Suprapubic skin (tissue), 4 donors: ENCODE measurements at places on chromosomes 5 and 9.

- no peaks in the 10 kb centered on the region for H3K27me3 ChIP-seq
- H3K4me1 ChIP-seq = no peaks in the 10 kb centered on the region
- H3K36me3 ChIP-seq = no peaks in the 10 kb centered on the region
- no peak overlapping the region for H3K4me3 ChIP-seq
- H3K27ac ChIP-seq = peak overlapping the region; percentile 27
Observed at GRCh38 chr5:95261437-95262175, 23.3 kb downstream of the MCTP1 start.

DNA sequence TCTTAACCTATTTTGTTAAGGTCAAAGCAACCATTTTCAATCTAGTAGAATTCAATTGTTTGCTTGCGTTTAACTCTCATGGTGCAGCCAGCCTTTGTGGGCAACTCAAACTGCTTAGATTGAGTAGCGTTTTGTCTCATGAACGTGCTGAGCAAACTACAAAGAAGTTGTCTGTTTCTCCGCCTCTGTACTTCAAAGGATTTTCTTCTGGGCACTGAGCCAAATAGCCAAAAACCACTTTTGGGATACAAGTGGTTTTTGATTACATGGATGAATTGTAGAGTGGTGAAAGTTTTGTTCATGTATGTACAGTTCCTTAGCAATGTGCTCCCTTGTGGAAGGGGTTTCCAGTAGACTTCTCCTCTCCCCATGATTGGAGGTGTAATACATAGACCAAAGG is 122.9 kb downstream of the CFAP90 start:
- H3K36me3 ChIP-seq = no peaks in the 10 kb centered on the region
- no peak overlapping the region for H3K4me3 ChIP-seq
- DNase-seq = no peak
- H3K27me3 ChIP-seq = no peaks in the 10 kb centered on the region
- no peak overlapping the region for H3K27ac ChIP-seq

DNA sequence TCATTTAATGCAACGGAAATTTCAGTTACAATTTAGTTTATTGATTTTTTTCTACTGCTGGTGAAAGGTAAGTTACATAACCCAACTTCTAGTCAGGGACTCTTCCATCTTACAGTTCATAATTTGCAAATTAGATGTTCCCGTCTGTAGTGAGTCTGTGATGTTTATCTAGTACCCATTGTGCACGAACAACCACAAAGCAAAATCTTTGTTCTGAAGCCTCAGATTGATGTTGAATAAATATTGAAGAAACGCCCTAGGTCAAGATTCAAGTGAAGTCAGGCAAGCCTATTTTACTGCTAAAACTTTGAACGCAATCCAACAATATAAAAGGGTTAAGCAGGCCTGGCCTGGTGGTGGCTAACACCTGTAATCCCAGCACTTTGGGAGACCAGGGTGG is 43.1 kb downstream of the BASP1 start:
- H3K27ac ChIP-seq = no peak overlapping the region
- H3K4me3 ChIP-seq = no peak overlapping the region
- no peaks in the 10 kb centered on the region for H3K27me3 ChIP-seq
- H3K4me1 ChIP-seq = peaks cover 3% of the 10 kb centered on the region
- H3K36me3 ChIP-seq = no peaks in the 10 kb centered on the region
- no peak for DNase-seq

DNA sequence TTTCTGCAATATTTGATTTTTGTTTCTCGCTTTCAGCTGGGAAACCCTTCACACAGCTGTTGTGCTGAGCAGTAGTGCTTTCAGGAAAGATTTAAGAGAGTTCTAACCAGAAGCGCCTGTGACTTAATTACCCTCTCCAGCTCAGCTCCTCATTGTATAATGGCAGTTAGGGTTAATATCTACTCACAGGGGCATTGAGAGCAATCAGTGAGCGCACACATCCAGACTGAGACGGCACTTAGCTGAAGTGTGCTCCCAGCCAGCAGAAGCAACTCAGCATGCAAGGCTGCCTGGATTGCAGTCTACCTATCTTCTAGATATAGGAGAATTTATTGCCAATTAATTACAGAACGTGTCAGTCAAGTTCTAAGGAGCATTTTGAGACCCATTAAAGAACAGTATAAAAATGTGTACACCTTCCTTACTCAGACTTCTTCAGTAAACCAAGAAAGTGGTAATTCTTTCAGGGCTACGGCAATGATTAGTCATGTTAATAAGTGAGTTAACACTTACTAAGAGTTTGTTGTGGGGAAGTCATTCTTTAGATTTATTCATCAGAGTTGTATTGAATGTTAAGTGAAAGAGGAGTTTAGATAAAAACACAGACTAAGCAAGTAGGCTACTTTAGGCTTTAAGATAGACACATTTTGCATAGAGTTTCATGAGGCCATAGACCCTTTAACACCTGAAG is 111.7 kb upstream of the PCAT7 start:
- H3K27ac ChIP-seq = no peak overlapping the region
- no peak overlapping the region for H3K4me3 ChIP-seq
- H3K4me1 ChIP-seq = no peaks in the 10 kb centered on the region
- H3K36me3 ChIP-seq = peaks cover 30% of the 10 kb centered on the region
- no peak for DNase-seq

GRCh38 chr5:15943487-15943886 is 236.1 kb downstream of the MARCHF11 start:
- H3K27me3 ChIP-seq = no peaks in the 10 kb centered on the region
- DNase-seq = no peak
- no peaks in the 10 kb centered on the region for H3K4me1 ChIP-seq
- H3K27ac ChIP-seq = no peak overlapping the region

DNA sequence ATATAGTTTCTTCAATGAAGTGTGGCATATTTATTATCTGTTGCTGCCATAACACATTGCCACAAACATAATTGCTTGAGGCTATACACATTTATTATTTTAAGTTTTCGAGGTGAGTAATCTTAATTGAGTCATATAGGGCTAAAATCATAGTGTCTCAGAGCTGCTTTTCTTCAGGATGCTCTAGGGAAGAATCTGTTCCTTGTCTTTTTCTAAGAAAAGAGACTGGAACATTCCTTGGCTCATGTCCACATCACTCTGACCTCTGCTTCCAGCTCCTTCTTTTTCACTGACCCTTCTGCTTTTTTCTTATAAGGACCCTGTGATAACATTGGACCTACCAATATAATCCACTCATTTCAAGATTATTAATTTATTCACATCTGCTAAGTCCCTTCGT is 632.4 kb upstream of the TYRP1 start:
- no peaks in the 10 kb centered on the region for H3K36me3 ChIP-seq
- H3K4me1 ChIP-seq = no peaks in the 10 kb centered on the region
- H3K27me3 ChIP-seq = no peaks in the 10 kb centered on the region

GRCh38 chr9:133713960-133714495 is 24.1 kb downstream of the SARDH start:
- H3K4me1 ChIP-seq = no peaks in the 10 kb centered on the region
- peaks cover 41% of the 10 kb centered on the region for H3K27me3 ChIP-seq
- no peak for DNase-seq
- H3K36me3 ChIP-seq = no peaks in the 10 kb centered on the region
- no peak overlapping the region for H3K27ac ChIP-seq
- no peak overlapping the region for H3K4me3 ChIP-seq

DNA sequence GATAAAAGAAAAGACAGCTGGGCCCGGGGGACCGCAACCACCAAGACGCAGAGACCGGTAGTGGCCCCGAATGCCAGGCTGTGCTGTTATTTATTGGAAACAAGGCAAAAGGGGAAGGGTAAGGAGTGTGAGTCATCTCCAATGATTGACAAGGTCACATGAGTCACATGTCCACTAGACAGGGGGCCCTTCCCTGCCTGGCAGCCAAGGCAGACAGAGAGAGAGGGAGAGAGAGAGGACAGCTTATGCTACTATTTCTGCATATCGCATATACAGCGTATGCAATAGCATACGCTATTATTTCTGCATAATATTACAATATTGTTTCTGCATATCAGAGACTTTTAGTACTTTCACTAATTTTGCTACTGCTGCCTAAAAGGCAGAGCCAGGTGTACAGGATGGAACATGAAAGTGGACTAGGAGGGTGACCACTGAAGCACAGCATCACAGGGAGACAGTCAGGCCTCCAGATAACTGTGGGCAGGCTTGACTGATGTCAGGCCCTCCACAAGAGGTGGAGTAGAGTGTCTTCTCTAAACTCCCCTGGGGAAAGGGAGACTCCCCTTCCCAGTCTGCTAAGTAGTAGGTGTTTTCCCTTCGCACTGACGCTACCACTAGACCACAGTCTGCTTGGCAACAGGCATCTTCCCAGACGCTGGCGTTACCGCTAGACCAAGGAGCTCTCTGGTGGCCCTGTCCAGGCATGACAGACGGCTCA is 50.3 kb downstream of the RFX3 start:
- H3K4me1 ChIP-seq = no peaks in the 10 kb centered on the region
- DNase-seq = no peak
- H3K4me3 ChIP-seq = no peak overlapping the region
- no peak overlapping the region for H3K27ac ChIP-seq

- no peak overlapping the region for H3K27ac ChIP-seq
- no peak overlapping the region for H3K4me3 ChIP-seq
- peaks cover 83% of the 10 kb centered on the region for H3K27me3 ChIP-seq
- H3K36me3 ChIP-seq = no peaks in the 10 kb centered on the region
Observed at GRCh38 chr9:135667463-135668001, 4.4 kb downstream of the LCN9 start.

- no peak overlapping the region for H3K4me3 ChIP-seq
- no peak overlapping the region for H3K27ac ChIP-seq
- H3K36me3 ChIP-seq = no peaks in the 10 kb centered on the region
- no peaks in the 10 kb centered on the region for H3K27me3 ChIP-seq
Observed at GRCh38 chr5:16550316-16550952, 66.4 kb downstream of the RETREG1 start.

- H3K4me1 ChIP-seq = peaks cover 9% of the 10 kb centered on the region
- no peaks in the 10 kb centered on the region for H3K36me3 ChIP-seq
- DNase-seq = no peak
- H3K27me3 ChIP-seq = no peaks in the 10 kb centered on the region
- H3K27ac ChIP-seq = no peak overlapping the region
Observed at GRCh38 chr9:93155716-93156474, 21.8 kb upstream of the NINJ1 start.

DNA sequence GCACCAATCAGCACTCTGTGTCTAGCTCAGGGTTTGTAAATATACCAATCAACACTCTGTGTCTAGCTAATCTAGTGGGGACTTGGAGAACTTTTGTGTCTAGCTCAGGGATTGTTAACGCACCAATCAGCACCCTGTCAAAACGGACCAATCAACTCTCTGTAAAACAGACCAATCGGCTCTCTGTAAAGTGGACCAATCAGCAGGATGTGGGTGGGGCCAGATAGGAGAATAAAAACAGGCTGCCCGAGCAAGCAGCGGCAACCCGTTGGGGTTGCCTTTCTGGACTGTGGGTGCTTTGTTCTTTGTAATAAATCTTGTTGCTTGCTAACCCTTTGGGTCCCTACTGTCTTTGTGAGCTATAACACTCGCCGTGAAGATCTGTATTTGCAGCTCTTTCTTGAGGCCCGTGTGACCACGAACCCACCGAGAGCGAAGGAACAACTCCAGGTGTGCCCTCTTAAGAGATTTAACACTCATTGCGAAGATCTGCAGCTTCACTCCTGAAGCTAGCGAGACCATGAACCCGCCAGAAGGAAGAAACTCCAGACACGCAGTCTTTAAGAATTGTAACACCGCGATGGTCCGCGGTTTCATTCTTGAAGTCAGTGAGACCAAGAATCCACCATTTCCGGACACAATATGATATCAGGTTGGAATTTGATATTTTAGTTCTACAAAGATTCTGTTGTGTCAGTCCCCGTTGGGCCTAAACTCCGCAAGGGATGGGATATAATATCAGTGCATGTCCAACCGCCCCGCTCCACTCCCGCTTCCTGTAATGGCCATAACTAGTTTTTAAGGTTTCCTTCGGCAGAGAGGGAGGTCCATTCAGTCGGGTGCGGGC is 740 bp upstream of the TRMT10B start:
- H3K27me3 ChIP-seq = no peaks in the 10 kb centered on the region
- no peak overlapping the region for H3K27ac ChIP-seq
- H3K4me3 ChIP-seq = peak overlapping the region; percentile 82
- DNase-seq = no peak
- peaks cover 15% of the 10 kb centered on the region for H3K4me1 ChIP-seq

DNA sequence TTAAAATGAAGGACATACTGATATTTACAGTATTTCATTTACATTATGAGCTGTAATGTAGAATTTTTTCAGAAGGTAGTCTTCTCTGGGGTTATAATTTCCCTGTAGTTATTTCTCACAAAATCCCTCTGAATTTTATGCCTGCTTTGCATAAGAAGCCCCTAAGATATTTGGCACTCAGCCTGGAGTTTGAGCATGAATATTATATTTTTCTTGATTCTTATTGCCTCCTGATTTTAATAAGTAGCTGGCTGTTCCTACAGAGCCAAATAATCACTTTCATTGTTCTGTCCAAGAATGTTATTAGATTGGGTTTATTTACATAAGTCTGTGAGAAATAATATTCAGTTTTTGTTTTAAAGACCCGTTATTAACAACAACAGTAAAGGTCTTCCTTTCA is 195.0 kb downstream of the FER start:
- H3K27ac ChIP-seq = no peak overlapping the region
- H3K4me1 ChIP-seq = no peaks in the 10 kb centered on the region
- H3K4me3 ChIP-seq = no peak overlapping the region
- DNase-seq = no peak
- no peaks in the 10 kb centered on the region for H3K27me3 ChIP-seq

DNA sequence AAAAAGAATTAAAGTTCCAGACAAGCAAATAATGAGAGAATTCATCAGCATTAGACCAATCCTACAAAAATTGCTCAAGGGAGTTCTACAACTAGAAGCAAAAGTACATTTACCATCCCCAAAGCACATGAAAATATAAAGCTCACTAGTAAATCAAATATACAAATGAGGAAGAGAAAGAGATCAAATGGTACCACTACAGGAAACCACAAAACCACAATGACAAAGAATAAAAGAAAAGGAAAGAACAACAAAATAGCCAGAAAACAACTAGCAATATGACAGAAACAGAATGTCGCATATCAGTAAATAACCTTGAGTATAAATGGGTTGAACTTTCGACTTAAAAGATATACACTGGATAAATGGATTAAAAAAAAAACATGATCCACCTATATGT is 739.0 kb downstream of the DTWD2 start:
- H3K36me3 ChIP-seq = no peaks in the 10 kb centered on the region
- H3K27ac ChIP-seq = no peak overlapping the region
- DNase-seq = no peak
- H3K27me3 ChIP-seq = no peaks in the 10 kb centered on the region
- no peaks in the 10 kb centered on the region for H3K4me1 ChIP-seq

GRCh38 chr9:19223724-19224123 is 6.8 kb upstream of the DENND4C start:
- H3K36me3 ChIP-seq = no peaks in the 10 kb centered on the region
- H3K27ac ChIP-seq = no peak overlapping the region
- H3K4me3 ChIP-seq = no peak overlapping the region
- H3K27me3 ChIP-seq = no peaks in the 10 kb centered on the region
- peaks cover 4% of the 10 kb centered on the region for H3K4me1 ChIP-seq

- no peaks in the 10 kb centered on the region for H3K4me1 ChIP-seq
- H3K27ac ChIP-seq = no peak overlapping the region
- no peak overlapping the region for H3K4me3 ChIP-seq
- DNase-seq = no peak
- no peaks in the 10 kb centered on the region for H3K36me3 ChIP-seq
Observed at GRCh38 chr5:157603333-157604190, 28.0 kb upstream of the ADAM19 start.
